ENCODE measurements at places on chromosomes 13 and 19.

- no peak for DNase-seq
Observed at GRCh38 chr19:31675193-31675913, 326.1 kb upstream of the TSHZ3 start.

GRCh38 chr19:18265582-18265981 is 8.7 kb downstream of the IQCN start:
- DNase-seq = no peak

- no peak for DNase-seq
Observed at GRCh38 chr19:32404933-32405430, 588 bp upstream of the DPY19L3 start.

DNA sequence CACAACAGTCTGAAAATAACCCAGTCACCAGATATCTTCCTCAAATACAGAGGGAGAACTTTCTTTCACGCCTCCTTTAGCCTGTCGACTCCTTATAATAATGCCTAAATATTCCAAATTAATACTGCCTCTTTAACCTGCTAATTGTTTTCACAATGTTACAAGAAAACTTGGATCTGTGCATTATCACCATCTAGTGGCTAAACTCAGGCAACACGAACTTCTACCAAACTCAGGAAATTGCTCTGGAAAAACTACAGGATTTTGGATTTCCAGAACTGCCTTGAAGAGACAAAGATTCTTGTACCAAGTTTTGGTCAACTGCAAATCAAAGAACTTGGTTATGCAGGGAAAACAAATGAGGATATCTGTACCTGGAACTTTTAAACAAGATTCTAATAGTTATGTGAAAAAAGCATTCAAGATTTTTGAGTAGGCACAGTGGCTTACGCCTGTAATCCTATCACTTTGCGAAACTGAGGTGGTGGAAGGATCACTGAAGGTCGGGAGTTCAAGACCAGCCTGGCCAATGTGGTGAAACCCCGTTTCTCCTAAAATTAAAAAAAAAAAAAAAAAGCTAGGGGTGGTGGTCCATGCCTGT is 10.8 kb downstream of the CLN5 start:
- no peak for DNase-seq

DNA sequence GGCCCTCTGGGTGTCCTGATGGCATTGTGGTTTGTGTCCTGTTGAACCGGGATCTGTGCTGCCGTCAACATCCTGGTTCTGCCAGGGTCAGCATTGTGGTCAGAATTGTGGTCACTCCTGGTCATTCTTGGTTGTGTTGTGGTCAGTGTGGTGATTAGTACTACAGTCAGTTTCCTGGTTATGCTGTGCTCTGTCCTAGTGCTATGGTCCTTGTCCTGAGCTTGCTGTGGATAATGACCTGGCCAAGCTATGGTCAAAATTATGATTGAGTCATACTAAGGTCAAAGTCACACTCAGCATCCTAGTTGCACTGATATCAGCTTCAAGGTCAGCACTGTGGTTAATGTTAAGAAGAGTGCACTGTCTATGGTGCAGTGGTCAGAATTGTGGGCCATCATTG is 4.5 kb upstream of the OLFM2 start:
- no peak for DNase-seq

DNA sequence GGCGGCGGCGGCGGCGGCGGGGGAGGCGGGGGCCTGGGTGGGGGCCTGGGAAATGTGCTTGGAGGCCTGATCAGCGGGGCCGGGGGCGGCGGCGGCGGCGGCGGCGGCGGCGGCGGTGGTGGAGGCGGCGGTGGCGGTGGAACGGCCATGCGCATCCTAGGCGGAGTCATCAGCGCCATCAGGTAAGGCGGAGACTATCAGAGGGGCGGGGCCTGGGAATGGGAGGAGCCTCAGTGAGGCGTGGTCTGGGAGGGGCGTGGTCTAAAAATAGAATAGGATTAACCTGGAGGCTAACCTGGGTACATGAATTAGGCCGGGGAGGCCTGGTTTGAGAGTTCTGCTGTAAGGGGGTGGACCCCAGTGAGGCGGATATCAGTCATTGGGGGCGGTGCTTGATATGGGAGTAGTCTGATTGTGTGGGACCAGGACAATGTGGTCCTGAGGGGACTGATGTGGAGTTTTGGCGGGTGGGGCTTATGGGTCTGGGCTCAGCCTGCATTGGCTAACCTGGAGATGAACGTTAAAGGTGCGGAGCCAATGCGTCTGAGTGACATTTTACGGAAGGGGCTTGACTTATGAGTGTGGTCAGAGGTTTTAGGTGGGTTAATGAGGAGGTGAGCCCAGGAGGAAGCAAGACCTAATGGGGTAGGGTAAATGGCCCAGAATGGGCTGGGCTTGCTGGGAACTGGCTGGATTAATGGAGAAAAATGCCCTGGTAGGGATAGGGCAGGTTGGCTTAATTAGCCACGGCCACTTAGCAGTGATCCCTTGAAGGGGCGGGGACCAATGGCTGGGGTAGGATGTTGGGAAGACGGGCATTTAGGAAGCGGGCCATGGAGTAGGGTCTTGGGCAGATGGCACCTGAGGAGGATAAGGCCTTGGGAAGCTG is 1.4 kb downstream of the CAPNS1 start:
- DNase-seq = peak; percentile 75

DNA sequence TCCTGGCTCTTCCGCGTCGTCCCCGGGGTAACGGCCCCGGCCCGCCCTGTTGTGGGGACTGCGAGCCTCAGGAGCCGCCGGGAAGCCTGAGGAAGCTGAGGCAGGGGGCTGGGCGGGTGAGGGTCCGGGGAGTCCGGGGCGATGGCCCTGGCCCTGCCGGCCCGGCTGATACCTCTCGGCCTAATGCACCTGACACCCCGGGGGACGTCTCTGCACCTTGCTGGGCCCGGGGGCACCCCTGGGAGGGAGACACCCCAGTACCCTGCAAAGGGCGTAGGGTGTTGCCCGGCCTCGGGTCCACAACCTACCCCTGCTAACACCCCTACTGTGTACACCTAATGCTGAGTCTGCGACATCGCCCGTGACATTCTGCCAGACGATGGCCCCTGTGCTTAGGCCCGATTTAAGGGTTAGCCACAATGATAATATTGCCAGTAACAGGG is 410 bp downstream of the PIN1 start:
- no peak for DNase-seq

DNA sequence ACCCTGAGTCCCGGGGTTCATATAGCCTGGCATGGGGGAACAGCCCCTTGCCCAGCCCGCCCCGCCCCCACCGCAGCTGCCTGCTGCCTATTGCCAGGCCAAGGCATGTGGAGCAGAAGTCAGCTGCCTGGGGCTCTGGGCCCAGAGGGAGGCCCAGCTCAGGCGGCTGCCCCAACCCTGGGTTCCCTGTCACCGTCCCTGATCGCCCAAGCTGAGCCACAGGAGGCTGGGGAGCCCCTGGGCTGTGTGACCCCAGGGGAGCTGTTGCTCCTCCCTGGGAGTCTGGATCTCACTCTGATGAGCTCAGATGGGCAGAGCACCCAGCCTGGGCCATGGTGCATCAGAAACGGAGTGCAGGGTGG is 1.4 kb downstream of the PLIN4 start:
- no peak for DNase-seq

DNA sequence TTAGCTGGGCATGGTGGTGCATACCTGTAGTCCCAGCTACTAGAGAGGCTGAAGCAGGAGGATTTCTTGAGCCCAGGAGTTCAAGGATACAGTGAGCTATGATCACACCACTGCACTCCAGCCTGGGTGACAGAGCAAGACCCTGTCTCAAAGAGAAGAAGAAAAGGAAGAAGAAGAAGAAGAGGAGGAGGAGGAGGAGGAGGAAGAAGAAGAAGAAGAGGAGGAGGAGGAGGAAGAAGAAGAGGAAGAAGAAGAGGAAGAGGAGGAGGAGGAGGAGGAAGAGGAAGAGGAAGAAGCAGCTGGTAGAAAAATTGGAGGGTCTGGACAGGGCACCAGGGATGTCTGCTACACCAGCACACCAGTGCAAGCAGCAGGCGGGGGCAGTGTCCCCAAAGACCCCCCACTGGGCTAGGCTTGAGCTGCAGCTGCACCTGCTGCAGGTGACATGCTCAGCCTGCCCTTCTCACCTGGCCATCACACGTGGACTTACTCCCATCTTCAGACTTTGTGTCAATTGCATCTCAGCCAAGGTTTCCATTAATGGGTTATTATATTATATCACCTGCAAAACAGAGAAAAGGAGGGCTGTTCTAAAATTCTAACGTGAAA is 180.9 kb upstream of the ZNF507 start:
- DNase-seq = no peak

DNA sequence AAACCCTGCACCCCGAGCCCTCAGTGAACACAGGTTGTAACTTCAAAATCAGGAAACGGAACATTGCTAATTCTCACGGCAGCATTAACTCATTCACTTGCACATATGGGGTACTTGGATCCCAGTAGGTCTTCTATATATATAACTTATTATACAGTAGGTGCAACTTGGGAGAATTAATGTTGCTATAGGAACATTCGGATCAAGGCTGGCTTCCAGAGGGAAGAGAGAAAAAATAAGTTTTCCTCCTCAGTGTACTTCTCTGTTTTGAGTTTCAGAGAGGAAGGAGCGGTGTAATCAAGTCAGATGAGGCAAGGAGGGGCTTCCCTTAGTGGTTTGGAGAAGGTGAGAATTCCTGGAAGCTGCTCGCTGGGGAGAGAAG is 90.9 kb upstream of the ZNF507 start:
- DNase-seq = no peak

DNA sequence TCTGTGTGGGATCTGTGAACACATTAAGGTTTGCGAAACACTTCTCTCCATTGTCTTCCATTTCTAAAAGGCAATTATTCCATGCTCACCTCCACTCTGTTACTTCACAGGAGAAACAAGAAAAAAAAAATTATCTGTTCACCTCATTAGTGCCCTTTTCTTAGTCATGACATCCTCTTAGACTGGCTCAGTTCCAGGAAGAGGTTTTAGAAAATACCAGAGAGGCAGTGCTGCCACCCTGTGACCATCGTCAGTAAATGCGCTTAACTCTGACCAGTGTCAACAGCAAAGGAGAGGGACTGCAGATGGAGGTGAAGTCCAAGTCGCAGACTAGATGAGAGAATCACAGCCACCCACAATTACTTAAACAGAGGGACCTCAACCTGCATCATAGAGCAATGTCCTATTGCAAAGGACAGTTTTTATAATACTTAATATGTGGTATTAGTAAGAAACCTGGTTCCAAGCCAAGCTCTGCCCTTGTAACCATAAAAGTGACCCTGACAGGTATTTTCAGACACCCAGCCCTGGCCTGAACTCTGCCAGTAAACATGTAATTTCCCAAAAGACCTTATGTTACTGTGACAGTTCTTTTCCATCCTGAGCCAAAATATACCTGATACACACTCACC is 19.4 kb downstream of the CEACAM21 start:
- peak; percentile 34 for DNase-seq

GRCh38 chr13:94332359-94333096 is 147.0 kb downstream of the DCT start:
- DNase-seq = no peak

DNA sequence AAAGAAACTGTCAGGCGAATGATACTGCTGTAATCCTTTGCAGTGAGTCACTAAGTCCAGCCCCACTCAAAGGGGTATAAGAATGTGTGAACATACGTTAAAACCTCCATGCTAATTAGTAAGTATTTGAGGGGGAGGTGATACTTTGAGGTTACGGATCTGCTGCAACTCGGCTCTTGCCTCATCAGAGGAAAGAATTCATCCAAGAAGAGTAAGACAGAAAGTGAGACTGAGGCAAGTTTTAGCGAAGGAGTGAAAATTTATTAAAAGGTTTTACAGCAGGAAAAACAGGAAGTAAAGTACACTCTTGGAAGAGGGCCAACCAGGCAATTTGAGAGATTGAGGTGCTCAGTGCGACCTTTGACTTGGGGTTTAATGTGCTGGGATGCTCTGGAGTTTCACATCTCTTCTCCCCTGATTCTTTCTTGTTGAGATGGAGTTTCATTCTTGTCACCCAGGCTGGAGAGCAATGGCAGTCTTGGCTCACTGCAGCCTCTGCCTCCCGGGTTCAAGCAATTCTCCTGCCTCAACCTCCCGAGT is 9.8 kb downstream of the CLEC4M start:
- DNase-seq = no peak

GRCh38 chr13:91358387-91358782 is 10.9 kb downstream of the MIR17HG start:
- DNase-seq = no peak

- no peak for DNase-seq
Observed at GRCh38 chr13:26528527-26528926, 29.0 kb upstream of the WASF3 start.

DNA sequence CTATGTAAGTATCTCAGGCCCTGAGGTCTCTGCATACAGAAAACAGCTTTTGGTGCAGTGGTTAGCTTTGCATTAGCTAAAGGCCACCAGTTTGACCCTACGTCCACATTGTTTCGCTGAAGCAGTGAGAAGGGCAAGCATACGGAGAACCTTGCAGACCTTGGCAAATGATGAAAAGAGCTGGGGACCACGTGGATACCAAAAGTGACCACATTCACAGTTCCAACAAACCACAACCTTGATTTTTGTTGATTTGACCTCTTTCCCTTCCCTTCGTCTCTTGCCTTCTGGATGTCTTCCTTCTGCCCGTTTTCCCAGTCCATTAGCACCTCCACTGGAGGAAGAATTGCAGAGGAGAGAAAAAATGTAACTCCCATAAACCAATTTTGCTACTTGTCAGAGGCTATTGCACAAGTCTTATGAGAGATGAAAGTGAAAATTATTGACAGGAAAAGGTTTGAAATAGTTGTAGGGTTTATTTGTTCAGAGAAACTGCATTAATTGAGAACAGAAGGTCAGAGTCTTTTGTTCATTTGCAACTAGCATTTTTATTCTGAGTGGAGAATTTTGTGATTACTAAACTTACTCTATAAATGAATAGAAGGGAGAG is 293.9 kb upstream of the HTR2A start:
- DNase-seq = no peak

GRCh38 chr19:51091126-51091525 is 8.4 kb upstream of the KLK14 start:
- DNase-seq = no peak

- no peak for DNase-seq
Observed at GRCh38 chr19:30870876-30871275, 478.4 kb downstream of the TSHZ3 start.

DNA sequence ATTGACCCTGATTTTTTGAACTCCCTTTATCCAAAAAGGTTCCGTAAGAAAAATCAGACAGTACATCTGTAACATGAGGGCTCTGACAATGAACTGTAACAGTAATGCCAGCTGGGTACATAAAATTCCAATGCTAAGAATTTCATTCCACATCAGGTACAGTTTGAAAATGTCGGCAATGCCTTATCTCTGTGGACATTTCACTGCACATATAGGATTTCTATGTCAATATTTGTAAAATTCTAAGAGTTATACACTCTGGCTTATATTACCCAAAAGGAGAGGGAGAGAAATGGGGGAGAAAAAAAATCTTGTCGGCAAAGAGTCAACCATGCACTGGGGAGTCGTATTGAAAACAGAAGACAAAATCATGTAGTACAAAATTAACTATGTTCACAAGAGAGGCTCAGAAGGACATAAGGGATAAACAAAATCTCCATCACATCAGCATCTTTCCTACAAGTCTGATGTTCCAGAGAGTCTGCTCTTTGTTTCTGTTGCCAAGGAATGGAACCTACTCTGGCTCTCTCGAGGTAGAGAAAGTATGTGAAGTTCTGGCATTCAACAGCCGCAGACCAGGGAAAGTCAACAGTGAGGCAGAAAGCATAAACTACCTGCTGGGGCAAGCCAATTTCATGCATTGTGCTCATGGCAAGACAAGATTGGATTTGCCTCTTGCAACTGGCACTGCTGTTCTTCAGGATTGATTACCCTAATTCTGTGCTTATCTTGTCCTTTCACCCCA is 72.4 kb downstream of the STARD13 start:
- no peak for DNase-seq

- DNase-seq = no peak
Observed at GRCh38 chr13:95301968-95302393, 730 bp upstream of the ABCC4 start.

- no peak for DNase-seq
Observed at GRCh38 chr19:3672993-3673392, 27.3 kb downstream of the PIP5K1C start.

Data from stimulated activated CD8-positive, alpha-beta memory T cell treated with anti-CD3 and anti-CD28 coated beads, Interleukin-4, amount 100 ng/mL, for 4 hours (primary cell).